Cortex of kidney (tissue), 1 donor: ENCODE measurements at places on chromosomes 4 and X.

DNA sequence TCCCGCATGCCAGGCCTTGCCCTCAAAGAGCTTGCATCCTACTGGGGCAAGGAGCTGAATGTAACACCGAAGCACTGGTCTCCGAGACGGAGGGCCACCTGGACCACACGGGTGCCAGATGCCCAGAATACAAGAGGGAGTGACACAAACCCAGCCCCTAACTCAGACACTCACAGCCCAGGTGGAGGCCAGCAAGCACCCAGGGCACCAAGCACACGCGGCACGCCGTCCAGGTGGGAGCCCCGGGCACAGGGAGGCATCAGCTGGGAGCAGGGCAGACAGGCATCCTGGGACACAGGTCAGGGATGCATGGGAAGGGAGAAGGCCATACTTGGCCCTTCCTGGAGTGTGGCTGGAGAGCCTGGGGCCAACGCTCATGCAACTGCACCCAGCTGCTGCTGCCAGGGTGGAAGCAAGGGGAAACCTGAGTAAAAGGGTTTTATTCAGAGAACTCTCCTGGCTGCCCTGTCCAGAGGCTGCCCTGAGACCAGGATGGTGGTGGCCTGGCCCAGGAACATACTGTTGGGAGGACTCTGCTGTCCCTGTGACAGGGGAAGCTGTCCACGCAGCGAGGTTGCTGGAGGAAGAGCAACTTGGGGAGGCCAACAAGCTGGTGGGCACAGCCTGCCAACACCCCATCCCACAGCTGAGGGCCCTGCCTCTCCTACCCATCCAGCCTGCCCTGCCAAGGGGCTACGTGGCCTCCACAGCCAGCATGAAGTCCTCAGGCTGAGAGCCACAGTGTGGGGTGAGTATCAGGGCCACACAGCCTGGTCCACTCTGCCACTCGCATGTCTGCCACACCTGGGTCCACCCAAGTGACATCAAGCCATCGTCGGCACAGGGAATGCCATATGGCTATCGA is 22.2 kb upstream of the PPP2R2C start:
- no peak for DNase-seq

GRCh38 chr4:146110871-146111485 is 64.5 kb upstream of the LSM6 start:
- no peak for DNase-seq

DNA sequence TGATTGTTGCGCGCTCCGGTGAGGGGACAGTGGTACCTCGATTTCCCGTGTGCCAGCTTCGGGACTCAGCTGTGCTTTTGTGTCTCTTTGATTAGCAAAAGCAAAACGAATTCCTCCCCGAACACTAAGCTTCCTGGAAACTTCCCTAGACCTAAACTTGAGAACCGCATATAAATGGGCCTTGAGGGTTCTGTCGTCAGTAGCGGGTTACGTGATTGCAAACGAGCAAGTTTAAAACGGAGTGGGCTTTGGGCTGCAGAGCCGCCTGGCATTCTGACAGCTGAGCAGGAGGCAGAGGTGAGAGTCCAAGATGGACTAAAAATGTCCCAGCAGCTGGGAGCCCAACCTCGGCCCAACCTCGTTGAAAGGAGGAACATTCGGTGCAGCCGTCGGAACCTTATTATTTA is 1.2 kb upstream of the TAPT1 start:
- DNase-seq: no peak

- no peak for DNase-seq
These were observed 76.8 kb upstream of the PSAPL1 start for GRCh38 chr4:7511525-7511924.

DNA sequence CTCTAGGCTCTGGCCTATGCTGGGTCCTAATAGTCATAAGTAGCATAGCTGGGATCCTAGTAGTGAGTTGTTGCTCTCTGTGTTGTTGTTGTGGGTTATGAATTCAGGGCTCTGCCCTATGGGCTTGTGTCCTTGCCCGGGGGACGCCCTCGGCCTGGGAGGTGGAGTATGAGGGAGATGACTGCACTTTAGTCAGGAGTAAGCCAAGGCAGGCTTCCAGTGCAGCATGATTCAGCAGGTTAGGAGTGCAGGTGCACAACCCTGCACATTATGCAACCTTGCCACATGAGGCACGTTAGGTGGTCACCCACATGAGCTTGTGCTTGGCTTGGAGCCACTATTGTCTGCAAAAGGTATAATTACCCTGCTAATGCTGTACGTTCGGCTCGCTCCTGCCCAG is 58.4 kb upstream of the CCDC149 start:
- no peak for DNase-seq

DNA sequence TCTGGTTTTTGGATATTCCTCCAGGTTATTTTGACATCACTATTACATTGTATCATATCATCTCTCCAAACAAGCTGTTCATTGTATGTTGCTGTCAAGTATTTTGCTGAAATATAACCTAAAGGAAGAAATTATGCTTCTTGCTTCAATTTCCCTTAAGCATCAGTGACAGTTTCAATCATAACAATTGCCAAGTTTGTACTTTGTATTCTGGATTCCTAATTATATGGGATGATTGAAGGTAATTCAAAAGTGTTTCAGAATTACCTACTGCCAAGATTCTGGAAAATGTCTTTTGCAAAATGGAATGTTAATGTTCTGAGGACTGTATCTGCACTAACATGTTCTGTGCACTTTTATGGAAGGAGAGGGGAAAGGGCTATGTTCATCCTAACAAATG is 228.7 kb downstream of the PRDM5 start:
- no peak for DNase-seq

DNA sequence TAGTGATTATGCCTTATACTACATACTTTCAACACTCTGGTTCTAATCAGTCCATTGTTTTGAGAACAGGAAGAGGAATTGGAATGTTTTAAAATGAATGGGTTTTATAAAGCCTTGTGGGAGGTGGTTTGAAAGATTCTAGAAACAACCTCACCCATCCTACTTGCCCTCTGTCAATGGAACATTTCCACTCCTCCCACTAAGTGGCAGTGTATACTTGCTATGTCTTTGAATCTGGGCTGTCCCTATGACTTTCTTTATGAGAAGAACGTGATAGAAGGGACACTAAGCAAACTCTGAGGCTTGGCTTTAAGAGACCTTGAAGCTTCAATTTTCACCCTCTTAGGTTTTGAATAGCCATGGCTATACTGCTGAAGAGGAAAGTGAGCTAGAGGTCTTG is 611.2 kb downstream of the PPP4R3C start:
- DNase-seq: no peak

DNA sequence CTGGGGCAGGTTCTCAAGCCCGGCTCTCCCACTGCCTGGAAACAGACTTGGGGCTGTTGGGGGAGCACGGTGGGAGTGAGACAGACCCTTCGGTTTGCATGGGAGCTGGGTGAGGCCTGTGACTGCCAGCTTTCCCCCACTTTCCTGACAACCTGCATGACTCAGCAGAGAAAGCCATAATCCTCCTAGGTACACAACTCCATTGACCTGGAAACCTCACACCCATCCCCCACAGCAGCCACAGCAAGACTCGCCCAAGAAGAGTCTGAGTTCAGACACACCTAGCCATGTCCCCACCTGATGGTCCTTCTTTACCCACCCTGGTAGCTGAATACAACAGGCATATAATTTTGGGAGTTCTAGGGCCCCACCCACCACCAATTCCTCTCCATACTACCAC is 57.6 kb upstream of the UBQLN2 start:
- no peak for DNase-seq

DNA sequence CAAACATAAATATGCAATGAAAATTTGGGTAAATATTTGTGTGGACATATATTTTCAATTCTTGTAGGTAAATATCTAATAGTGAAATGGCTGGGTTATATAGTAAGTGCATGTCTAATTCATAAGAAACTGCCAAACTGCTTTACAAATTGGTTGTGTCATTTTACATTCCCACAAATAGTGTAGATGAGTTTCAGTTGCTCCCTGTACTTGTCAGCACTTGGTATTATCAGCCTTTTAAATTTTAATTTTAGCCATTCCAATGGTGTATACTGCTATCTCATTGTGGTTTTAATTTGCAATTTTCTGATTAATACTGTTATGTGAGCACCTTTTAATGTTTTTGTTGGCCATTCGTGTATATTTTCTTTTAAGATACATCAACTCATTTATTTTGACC is 23.1 kb upstream of the GABRE start:
- no peak for DNase-seq

DNA sequence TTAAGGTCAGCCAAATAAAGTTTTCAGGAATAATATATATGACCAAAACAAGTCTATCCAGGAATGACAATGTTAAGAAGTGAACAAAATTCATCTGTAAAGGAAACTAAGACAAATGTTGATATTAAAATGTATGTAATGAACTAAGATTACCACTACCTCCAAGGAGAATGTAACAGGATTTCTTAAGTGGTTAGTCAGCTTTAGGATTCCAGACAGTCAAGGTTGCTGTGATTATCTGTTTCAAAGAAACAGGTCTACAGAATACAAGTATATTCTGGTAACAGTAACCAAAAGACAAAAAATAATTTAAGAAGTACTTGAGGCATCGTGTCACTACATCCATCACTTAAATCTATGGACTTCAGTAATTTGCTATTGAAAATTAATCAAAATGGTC is 172.8 kb downstream of the SCFD2 start:
- no peak for DNase-seq

GRCh38 chr4:14180983-14181601 is 553.6 kb upstream of the BOD1L1 start:
- no peak for DNase-seq

DNA sequence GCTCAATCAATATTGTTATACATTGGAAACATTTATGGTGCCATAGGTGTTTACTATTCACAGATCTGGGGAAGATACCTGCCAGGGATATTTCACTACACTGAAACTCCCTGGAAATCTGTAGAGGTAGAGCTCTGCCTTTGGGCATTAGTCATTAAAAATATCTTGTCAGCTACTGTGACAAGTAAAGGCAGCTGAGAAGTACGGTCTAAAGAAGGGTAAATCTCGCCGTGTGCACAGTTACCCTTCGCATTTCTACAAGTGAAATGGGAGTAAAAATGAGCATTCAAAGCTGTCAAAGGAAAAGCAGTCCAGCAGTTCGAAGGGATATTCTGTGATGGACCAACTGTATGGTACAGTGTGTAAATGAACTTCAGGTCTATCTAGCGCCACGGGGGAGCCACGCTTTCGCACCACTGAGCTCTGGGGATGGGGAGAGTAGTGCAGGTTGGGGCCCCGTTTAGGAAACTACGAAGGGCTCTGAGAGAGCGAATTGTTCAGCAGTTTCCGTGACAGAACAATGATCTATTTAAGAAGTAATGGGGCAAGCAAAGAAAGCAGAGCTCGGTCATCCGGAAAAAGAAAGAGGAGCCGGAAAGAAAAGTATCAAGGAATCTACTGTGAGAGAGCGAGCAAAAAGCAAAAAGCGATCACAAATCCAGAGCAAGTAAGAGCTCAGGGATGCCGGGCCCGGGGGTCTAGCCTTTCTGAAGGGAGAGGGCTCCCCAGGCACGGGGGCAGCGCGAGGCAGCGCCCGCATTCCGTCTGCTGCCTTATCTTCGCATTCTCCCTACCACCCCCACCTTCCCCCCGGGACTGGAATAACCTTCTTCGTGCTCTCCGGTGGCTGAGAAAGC is 646 bp downstream of the TIGD4 start:
- no peak for DNase-seq

- DNase-seq: no peak
These were observed 31.9 kb upstream of the UGT2B7 start for GRCh38 chr4:69064391-69064790.

DNA sequence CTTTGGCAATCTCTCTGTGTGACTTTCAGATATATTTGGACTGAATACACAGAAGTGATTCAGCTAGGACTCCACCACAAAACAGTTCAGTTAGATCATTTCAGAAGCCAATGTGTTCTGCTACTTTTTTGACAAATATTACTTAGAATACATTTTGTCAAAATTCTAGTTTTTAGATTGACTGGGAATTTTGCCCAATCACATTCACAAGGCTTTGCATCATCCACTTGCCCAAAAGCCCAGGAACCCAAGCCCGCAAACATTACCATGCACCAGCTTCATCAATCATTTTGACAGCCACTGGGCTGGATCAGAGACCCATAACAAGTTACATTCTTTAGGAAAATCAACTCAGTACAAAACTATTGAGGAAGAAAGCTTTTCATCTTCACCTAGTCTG is 256.6 kb upstream of the NDST3 start:
- no peak for DNase-seq

GRCh38 chr4:145635630-145636029 is 16.4 kb downstream of the MMAA start:
- DNase-seq: no peak

DNA sequence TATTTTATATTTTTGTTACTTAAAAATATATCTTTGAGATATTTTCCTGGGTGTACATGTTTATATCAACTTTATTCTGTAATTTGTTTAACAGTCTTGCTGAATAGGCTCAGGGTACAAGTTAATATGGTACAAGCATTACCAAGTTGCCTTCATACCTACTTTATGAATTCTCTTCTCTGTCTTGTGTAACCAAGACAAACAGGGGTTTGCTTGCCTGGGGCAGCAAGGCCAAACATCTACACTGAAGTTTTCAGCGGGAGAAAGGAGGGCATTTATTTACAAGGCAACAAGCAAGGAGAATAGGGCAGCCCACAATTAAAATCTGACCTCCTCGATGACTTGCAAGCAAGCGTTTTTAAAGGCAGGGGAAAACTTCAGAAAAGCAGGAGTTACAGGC is 24.2 kb downstream of the PPP4R3C start:
- no peak for DNase-seq

DNA sequence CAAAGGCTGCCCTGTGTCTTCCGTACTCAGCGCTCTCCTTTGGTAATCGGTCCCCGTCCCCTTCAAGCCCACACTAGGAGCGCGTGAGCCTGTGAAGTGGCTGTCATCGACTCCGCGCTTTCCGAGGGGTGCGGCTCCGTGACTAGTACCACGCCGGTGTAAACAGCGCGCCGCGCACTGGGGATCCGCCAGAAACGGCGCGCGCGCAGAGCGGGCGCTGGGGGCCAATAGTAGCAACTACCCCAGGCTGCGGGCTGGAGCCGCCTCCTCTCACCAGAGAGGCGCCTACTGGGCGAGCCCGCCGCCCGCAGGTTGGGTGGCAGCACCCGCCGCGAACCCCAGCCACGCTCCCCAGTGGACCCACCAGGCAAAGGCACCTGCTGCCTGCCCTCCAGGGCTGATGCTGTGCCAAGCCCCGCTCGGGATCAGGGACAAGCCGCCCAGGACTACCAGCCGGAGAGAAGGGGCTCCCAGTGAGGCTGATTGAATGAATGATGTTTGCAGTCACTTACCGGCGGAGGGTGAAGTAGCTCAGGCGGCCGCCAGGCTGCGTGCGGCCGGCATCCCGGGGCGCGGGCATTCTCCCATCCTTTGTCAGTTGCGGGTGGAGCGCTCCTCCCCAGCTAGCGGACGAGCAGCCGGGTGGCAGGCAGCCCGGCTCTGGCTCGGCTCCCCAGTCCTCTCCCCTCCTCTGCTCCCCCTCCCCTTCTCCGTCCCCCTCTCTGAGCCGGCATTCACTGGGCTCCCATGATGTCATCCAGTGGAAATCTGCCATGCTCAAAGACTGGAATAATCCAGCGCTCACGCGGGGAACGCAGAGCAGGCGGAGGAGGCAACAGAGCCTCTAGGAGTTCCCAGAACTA is 370.3 kb upstream of the SMIM31 start:
- DNase-seq: no peak

GRCh38 chr4:15239866-15240265 is 188.0 kb upstream of the C1QTNF7 start:
- DNase-seq: no peak
